Activated naive CD4-positive, alpha-beta T cell (primary cell): ENCODE measurements at places on chromosomes 2 and 18.

GRCh38 chr2:178005756-178006155, 66.8 kb downstream of the PDE11A start:
- DNase-seq: no peak

DNA sequence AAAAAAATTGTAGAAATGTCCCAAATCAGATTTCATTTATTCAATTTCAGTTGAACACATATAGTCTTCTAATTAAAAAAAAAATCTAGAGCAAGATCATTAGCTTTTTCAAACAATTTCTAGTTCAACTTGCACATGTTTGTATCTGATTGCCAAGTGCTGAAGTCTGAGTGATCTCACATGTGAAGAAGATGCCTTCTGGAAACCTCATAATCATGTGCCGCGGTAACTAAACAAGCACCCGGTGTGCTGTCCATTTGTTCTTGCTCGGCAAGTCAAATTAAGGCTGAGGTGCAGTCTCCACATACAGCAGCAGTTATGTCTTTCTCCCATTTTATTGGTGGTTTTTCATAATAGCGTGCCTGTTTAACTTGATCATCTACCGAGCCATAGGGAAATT, 18.7 kb downstream of the CABLES1 start:
- no peak for DNase-seq

DNA sequence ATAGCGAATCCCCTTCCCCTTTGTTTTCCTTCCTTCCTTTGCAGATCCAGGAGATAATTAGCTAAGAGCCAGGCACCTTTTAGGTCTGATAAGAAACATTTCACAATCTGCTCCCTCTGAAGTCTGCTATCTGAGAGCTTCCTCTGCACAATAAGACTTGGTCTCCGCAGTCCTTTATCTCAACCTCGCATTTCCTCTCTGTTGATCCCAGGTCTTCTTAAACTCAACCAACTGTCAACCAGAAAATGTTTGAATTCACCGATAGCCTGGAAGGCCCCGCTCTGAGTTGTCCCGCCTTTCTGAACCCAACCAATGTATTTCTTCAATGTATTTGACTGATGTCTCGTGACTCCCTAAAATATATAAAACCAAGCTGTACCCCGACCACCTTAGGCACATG, 78.4 kb upstream of the CTDP1 start:
- no peak for DNase-seq

DNA sequence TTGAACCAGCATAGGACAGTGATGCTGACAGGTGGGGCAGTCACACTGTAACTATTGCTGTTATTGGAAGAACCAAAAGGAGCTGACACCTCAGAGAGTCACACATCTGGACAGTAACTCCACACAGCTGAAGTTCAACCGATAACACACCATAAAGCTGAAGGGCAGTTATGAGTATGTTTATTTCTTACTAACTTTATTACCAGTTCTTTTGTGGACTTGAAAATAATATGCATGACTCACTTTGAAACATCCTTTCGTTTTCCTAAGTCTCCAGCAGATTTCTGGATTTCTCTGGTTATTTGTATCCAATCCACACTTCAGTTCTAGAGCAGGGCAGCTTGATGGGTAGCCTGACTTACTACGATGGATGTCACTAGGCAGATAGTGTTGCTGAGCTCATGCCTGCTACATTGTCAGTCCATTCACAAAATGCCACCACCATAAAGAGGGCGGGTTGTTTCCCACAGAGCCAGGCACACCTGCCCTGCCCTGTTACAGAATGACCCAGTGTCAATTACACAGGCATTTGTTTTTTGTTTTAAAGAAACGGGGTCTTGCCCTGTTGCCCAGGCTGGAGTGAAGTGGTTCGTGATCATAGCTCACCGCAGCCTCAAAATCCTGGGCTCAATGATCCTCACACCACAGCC, 8.4 kb upstream of the AGBL5 start:
- no peak for DNase-seq

- DNase-seq: no peak
Observed at GRCh38 chr2:79622508-79622907, 109.7 kb downstream of the CTNNA2 start.

DNA sequence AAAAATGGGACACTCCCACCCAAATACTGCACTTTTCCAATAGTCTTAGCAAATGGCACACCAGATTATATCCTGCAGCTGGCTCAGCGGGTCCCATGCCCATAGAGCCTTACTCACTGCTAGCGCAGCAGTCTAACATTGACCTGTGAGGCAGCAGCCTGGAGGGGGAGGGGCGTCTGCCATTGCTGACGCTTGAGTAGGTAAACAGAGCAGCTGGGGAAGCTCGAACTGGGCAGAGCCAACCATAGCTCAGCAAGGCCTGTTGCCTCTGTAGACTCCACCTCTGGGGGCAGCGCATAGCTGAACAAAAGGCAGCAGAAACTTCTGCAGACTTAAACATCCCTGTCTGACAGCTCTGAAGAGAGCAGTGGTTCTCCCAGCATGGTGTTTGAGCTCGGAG, 110.4 kb downstream of the CTIF start:
- no peak for DNase-seq

DNA sequence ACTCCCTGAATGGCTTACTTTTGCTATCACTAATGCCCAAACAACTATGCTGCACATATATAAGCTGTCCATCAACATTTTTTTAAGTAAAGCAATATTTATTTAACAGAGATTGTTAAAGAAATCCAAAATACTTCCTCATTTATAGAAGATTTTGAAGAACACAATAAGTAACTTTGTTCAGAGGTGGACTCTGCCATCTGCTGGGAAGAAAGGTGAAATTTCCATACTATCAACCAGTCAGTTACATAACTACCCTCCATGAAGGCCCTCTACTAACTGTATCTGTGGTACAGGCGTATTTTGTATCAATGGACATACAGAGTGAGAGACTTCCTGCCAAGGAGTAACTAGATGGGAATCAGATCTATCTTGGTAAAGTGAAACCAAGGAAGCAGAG, 106.0 kb downstream of the DTNB start:
- DNase-seq: no peak

- DNase-seq: no peak
Observed at GRCh38 chr2:152548111-152548875, 169.0 kb downstream of the PRPF40A start.

GRCh38 chr2:227163998-227164762, at the start of the genes COL4A3 and COL4A4:
Gene COL4A3, plus strand, starts transcription at chr2:227164624. Its CDS starts 103 bp downstream, at chr2:227164727.
Gene COL4A4, minus strand, starts transcription at chr2:227164205. Its CDS starts 16,722 bp downstream, at chr2:227147483.
- DNase-seq: no peak

DNA sequence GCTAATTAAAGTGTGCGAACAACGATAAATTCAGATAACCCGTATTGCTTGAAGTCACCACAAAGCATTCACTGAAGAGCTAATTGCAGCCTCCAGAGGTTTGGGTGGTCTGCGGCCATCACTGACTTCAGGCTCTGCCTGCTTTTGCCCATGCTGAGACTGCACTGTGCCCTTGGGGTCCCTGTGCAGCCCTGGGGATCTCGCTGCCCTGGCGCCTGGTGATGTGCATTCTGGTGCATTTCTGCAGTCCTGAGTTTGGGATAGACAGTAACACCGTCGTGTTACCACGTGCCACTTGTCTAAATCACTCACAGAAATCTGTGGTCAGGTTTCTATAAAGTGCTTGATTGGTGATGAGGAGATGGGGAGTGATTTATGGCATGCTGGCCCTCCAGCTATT, 27.6 kb downstream of the LDLRAD4 start:
- no peak for DNase-seq

DNA sequence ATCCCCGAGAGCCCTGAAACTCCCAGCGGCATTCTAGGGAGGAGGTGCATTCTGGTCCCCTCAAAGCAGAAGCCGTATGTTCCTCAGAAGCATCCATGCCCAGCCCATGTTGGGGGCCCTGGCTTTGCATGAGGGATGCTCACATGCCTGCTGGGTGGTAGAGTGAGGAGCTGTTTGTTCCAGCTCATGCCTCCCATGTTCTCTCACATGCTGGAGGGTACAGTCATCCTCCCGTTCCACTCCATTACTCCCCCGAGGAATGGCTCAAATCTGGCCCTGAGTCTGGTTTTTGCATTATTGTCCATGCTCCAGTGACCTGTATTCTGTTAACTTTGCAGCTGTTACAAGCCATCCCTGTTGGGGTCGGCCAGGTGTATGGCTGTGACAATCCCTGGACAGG, 24.1 kb downstream of the SLC14A2 start:
- no peak for DNase-seq

DNA sequence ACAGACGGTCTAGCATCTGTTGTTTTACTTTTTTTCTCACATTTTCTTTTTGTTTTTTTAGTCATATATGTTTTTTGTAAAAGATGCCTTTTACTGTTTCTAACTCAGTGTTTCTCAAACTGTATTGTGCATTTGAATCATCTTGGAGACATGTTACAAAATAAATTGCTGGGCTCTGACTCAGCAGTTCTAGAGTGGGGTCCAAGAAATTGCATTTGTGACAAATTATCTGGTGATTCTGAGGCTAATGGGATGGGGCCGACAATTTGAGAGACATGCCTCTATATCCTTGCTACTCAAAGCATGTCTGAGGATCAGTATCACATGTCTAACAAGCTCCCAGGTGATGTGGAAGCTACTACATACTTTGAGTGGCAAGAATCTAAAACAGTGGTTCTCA, 478.8 kb downstream of the PLCL1 start:
- no peak for DNase-seq

DNA sequence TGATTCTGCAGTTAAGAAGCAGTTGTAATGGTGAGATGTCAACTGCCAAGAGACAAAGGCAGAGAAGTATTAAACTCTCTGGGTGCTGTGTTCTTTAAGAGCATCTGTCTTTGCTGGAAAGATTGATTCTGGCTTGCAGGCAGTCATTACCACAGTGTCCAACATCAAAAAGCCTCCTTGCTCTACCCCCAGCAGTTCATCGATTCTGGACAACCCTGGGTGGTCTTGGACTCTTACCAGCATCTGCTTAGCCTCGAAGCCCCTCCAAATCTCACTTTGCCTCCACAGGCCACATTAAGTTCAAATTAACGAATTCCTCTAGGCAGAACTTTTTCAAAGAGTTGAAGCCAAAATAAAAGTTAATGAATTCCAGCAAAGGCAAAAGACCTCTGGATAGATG, 1061.4 kb downstream of the TSN start:
- DNase-seq: no peak

- DNase-seq: no peak
Observed at GRCh38 chr2:64342195-64343099, 111.5 kb upstream of the LGALSL start.

- no peak for DNase-seq
Observed at GRCh38 chr2:221068123-221068522, 504.0 kb downstream of the EPHA4 start.

DNA sequence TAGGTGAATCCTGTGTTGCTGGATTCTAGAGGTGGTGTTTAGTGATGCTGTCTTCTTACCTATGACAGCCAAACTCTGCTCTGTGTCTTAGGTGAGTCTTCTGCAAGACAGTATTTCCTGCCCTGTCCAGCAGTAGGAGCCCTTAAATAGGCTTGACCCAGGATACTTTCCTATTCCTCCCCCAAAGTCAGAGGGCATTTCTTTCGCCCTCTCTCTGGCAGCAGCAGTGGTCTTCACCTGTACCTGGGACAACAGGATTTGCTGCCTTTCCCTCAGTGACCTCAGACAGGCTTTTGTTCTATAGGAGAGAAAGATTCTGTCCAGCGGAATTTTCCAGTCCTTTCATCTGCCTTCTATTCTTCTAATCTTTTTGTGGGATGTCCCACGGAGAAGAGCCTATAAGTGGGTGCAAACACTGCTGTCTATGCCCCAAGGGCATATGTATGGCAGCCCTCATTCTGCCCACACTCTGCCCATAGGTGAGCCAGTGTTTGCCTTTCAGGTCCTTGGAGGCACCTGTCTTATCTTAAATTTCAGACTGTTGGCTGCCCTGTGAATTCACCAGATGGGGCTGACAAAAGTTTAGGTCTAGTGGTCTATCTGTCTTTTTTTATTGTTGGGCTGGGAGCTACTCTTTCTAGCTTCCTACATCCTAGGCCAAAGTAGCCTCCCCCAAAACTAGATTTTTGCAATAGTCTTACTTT, 177.3 kb upstream of the SPOPL start:
- DNase-seq: no peak

- no peak for DNase-seq
Observed at GRCh38 chr2:70070542-70071268, 16.6 kb upstream of the PCBP1 start.

DNA sequence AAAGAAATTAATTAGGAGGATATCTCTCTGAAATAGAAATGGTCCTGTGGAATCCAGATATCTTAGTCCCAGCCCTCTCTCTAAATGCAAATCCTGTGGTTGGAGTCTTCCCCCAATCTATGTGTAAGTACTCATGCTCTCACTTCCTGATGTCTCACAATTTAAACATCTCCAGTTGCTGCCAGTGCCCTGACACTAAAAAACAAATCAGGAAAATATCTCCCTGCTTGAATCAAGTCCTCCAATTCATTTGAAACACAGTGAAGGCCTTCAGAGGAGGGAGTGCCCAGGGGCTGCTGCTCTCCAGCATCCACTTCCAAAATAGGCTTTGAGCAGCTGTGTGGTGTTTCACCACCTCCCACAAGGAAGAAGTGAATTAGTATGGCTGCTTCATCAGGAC, 413.8 kb downstream of the RAD51AP2 start:
- no peak for DNase-seq

DNA sequence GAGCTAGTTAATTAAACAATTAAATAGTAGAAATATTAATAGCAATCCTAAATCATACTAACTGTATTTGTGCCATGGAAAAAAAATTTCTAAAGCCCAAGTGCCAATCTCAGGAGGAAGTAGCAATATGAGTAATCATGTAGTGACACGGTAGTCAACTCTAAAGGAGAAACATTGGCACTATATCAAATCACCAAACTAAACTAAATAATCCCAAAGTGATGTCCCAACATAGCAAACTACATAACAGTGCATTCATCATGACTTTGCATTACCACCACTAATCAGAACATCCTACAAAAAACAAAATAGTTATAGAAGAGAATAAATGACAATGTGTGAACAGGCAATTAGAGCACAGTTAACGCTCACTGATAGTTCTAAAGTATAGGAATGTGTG, 195.1 kb downstream of the EXOC6B start:
- DNase-seq: no peak
